ENCODE measurements at places on chromosomes 16 and 17. TPM values are rescaled to one million over a fixed set of nuclear protein-coding genes. Genes with fewer than 3 reads are reported as not detected.
A peak's percentile ranks its signal among the peaks of the same experiment; 100 is the strongest.

DNA sequence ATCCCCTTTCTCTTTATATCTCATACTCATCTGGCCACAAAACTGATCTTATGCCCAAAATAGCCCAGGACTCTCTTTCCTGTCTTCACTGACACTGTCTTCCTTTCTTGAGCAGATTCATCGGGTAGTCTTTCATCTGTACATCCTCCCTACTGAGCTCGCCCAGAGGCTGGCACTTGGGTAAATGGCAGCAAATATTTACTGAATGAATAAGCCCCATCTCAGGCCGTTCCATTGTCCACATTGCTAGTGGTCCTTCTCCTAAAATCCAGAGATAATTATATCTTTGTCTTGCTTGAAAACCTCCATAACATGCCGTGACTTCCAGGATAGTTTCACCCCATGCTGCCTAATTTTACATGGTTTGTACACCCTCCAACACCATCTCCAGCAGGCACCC is 158.1 kb upstream of the SDK2 start:
- H3K4me1 ChIP-seq = peaks cover 2% of the 10 kb centered on the region
- no peak for DNase-seq
- no peak overlapping the region for H3K4me3 ChIP-seq

DNA sequence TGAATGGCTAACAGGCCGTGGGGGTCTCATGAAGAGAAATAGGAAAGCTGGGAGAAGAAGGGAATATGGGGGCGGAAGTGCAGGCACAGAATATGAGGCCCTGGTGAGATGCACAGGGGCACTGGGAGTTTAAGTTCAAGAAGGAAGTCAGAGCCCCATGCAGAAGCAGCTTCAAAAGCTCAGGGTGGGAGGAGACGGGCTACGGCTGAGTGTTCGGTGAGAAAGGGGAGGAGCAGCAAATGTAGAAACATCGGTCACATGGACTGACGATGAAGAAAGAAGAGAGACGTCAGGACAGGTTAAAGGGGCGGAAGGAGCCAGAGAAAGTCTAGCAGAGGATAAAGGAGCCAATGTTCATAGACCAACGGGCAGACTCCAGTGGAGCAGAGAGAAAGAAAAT is 204.5 kb upstream of the ZFHX3 start:
- H3K27me3 ChIP-seq = no peaks in the 10 kb centered on the region
- H3K4me3 ChIP-seq = no peak overlapping the region
- DNase-seq = no peak
- no peak overlapping the region for H3K27ac ChIP-seq

GRCh38 chr16:72083778-72084404 is 9.5 kb downstream of the TXNL4B start:
- DNase-seq = no peak
- H3K36me3 ChIP-seq = peaks cover 4% of the 10 kb centered on the region
- H3K4me3 ChIP-seq = no peak overlapping the region
- H3K27me3 ChIP-seq = no peaks in the 10 kb centered on the region
- peaks cover 2% of the 10 kb centered on the region for H3K4me1 ChIP-seq
- no peak overlapping the region for H3K27ac ChIP-seq

GRCh38 chr17:52134641-52135040 is 23.9 kb downstream of the CA10 start:
- no peak overlapping the region for H3K4me3 ChIP-seq
- no peaks in the 10 kb centered on the region for H3K4me1 ChIP-seq
- peaks cover 19% of the 10 kb centered on the region for H3K27me3 ChIP-seq
- peaks cover under 1% of the 10 kb centered on the region for H3K36me3 ChIP-seq
- no peak for DNase-seq

DNA sequence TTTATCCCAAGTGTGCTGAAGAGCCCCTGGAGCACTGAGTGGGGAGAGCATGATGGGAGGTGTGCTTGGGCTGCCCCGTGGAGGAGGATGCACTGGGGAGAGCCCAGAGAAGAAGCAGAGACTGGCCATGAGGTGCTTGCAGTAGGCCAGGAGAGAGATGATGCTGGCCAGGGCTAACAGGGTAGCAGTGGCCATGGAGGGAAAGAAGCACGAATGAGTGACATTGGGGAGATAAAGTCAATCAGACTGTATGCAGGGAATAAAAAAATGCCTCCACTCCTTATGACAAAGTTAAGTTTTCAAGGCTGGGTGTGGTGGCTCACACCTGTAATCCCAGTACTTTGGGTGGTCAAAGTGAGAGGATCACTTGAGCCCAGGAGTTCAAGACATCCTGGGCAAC is 5.4 kb upstream of the TMEM220 start:
- peaks cover 4% of the 10 kb centered on the region for H3K36me3 ChIP-seq
- peaks cover 27% of the 10 kb centered on the region for H3K27me3 ChIP-seq
- H3K27ac ChIP-seq = no peak overlapping the region
- peaks cover 17% of the 10 kb centered on the region for H3K4me1 ChIP-seq

- H3K4me1 ChIP-seq = peaks cover 7% of the 10 kb centered on the region
- DNase-seq = no peak
- no peak overlapping the region for H3K4me3 ChIP-seq
These were observed 31.7 kb downstream of the CCDC57 start for GRCh38 chr17:82180776-82181528.

DNA sequence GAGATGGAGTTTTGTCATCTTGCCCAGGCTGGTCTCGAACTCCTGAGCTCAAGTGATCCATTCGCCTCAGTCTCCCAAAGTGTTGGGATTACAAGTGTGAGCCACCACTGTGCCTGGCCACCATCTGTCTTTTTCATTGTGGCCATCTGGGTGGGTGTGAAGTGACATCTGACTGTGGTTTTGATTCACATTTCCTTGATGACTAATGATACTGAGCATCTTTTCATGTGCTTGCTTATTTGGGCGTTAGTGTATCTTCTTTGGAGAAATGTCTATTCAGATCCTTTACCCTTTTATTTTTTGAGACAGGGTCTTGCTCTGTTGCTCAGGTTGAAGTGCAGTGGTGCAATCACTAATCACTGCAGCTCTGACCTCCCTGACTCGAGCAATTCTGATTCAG is 53.9 kb upstream of the ERN1 start:
- peaks cover 3% of the 10 kb centered on the region for H3K4me1 ChIP-seq
- H3K27me3 ChIP-seq = no peaks in the 10 kb centered on the region
- peaks cover 7% of the 10 kb centered on the region for H3K36me3 ChIP-seq
- DNase-seq = no peak
- H3K27ac ChIP-seq = no peak overlapping the region

- peaks cover 41% of the 10 kb centered on the region for H3K27me3 ChIP-seq
- DNase-seq = no peak
These were observed 59.4 kb upstream of the HS3ST2 start for GRCh38 chr16:22754577-22754976.

DNA sequence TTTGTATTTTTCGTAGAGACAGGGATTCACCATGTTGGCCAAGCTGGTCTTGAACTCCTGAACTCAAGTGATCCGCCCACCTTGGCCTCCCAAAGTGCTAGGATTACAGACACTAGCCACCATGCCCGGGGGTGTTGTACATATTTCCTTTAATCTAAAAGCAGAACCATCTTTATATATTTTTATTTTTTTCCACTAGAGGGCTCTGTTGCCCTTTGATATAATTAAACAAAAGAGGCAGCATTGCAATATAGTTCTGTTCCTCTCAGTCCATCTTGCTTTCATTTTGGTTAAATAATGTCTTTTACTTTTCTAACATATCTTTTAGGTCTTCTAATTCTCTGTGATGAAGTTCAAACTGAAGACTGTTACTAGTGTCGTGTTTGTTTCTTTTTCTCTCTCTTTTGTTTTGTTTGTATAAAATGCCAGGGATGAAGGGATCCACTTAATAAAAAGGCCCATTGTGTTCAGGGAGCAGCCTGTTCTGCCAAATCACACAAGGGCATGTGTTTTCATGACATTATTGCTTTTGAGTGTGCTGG is 23.4 kb downstream of the WWOX start:
- H3K4me1 ChIP-seq = peaks cover 4% of the 10 kb centered on the region
- DNase-seq = no peak
- H3K4me3 ChIP-seq = peak overlapping the region; percentile 50
- H3K27me3 ChIP-seq = no peaks in the 10 kb centered on the region
- peak overlapping the region; percentile 63 for H3K27ac ChIP-seq

GRCh38 chr16:53080345-53081031 is 25.7 kb downstream of the CHD9 start:
- peaks cover 8% of the 10 kb centered on the region for H3K4me1 ChIP-seq
- H3K27ac ChIP-seq = no peak overlapping the region
- H3K36me3 ChIP-seq = peaks cover 2% of the 10 kb centered on the region
- no peak for DNase-seq
- no peaks in the 10 kb centered on the region for H3K27me3 ChIP-seq

DNA sequence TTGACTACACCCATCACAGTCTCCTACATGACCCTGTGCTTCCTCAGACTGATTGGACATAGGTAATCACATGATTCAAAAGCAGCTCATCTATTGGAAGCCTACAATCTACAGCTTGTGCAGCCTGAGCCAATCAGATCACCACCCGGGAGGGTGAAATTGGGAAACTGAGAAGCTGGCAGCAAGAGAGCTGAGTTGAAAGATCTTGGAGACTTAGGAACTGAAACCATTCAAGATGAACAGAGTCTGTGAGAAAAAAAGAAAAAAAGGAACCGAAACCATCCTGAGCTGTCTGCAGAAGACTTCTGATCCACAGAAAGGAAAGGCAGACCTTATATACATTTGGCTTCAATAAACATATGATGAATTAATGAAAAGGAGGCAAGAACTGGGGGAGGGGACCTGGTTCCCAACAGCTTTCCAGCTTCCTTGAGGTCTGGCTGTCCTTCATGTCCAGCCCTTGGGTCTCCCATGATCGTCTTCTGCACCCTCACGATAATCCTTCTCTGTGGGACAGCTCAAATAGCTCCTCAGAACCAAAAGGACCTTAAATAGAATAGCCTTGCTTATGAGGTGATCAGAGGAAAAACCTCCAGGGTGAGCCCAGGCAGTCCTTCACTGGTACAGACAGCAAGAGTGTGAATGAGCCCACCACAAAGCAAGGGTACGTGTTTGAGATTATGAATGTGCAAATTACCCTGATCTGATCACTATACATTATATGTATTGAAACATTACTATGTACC is 32.6 kb downstream of the PLXDC1 start:
- H3K27me3 ChIP-seq = no peaks in the 10 kb centered on the region
- H3K36me3 ChIP-seq = peaks cover 2% of the 10 kb centered on the region
- no peak for DNase-seq
- no peak overlapping the region for H3K4me3 ChIP-seq

- DNase-seq = no peak
These were observed 80.0 kb downstream of the MARCHF10 start for GRCh38 chr17:62727916-62728672.

DNA sequence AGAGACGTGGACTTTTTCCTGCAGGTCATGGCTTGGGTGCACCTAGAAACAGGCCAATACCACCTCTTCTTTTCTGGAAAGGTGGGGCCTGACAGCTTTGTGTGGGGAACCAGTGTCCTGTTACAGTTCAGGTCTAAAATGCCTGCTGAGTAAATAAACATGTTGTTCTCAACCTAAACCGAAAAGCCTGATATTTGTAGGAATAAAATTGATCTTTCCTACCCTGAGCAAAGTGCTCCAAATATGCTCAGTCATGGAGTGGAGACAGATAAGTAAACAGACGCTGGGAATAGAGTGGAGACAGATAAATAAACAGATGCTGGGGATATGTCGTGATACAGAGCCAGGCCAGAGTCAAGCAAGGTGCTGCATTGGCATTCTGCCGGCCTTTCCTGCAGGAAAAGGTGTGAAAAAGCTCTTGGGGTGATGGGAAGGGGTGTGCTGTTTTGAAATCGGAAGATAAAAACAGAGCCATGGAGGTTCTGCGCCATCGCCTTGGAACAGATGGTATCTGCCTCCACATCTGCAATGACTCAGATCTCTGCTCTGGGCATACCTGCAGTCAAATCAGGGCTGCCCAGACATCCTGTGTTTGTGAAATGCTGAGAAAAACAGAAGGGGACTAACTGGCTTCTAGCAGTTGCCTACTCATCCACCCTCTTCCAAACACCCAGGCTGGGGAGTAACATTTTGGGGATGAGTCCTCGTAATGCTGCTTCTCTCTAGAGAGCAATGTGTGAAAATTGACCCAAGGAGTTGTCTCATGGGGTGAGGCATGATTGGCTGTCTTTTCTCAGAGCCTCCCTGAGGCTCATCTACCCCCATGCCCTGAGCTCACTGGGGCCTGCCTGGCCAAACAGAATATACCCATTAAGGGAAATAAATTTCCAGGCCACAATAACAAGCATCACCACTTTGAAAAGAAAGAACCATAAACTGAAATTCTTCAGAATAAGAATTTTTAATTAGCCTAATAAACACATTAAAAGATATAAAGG is 16.8 kb upstream of the TRPV2 start:
- H3K4me3 ChIP-seq = no peak overlapping the region
- no peak for DNase-seq
- peak overlapping the region; percentile 82 for H3K27ac ChIP-seq

- peaks cover 7% of the 10 kb centered on the region for H3K4me1 ChIP-seq
- H3K36me3 ChIP-seq = peaks cover 2% of the 10 kb centered on the region
- no peaks in the 10 kb centered on the region for H3K27me3 ChIP-seq
- H3K27ac ChIP-seq = peak overlapping the region; percentile 2
- no peak for DNase-seq
These were observed 120.4 kb downstream of the HIC1 start for GRCh38 chr17:2175294-2175628.

- H3K4me3 ChIP-seq = no peak overlapping the region
- peaks cover 60% of the 10 kb centered on the region for H3K4me1 ChIP-seq
- H3K27ac ChIP-seq = no peak overlapping the region
- peaks cover 21% of the 10 kb centered on the region for H3K36me3 ChIP-seq
These were observed 3.2 kb upstream of the PER1 start for GRCh38 chr17:8155231-8155995.

DNA sequence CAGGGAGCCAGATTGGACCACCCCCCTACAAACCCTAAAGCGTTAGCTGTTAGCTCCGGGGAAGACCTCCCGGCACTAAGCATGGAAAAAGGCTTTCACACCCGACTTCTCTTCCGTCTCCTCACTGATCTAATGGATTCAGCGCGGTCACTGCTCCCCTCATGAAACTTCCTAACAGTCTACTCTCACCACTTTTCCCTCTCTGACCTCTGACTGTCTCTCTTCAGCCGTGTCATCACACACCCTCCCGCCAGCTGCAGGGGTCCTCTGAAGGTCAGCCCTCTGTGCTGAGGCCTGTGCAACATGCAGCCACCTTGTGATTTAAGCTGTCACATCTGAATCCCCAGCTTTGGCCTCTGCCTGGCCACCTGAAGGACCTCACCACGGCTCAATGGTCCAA is 15.7 kb downstream of the LYRM1 start:
- no peaks in the 10 kb centered on the region for H3K27me3 ChIP-seq
- H3K27ac ChIP-seq = no peak overlapping the region
- peaks cover 13% of the 10 kb centered on the region for H3K4me1 ChIP-seq
- H3K4me3 ChIP-seq = no peak overlapping the region
- H3K36me3 ChIP-seq = peaks cover 5% of the 10 kb centered on the region

The SLC47A1 gene
- total RNA-seq = not detected

The RCVRN gene
- total RNA-seq = not detected

The CACNG3 gene
- not detected for total RNA-seq

The NPIPB2 gene
- 13.6 TPM for total RNA-seq

The HOXB13 gene
- total RNA-seq = not detected

The NPTX1 gene
- total RNA-seq = 0.07 TPM

The IRX5 gene
- total RNA-seq = not detected

The SKA2 gene
- 15.4 TPM for total RNA-seq

The VKORC1 gene
- total RNA-seq = 30.6 TPM

The CA4 gene
- not detected for total RNA-seq

The NUPR1 gene
- total RNA-seq = 0.07 TPM

The CDC42EP4 gene
- 4.0 TPM for total RNA-seq

All from T-helper 17 cell (primary cell).